Activated CD4-positive, CD25-positive, alpha-beta regulatory T cell (primary cell): ENCODE measurements at places on chromosomes 1 and 21.

DNA sequence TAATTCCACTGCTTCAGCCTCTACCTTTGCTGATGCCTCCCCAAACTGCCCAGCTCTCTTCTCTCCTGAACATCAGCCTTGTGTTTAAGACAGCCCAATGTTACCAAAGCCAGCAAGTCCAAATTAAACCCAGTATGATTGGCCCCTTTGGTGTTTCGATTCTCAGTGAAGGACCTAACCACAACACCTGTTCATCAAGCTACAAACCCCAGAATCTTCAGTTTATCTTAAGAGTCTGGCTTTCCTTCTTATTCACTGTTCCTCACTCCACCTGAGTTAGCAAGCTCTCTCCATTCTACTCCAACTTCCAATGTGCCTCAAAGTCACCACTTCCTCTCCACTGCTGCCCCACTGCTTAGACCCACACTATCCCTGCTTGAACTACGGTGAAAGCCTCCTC lies 25.5 kb upstream of the ITPKB start:
- DNase-seq: no peak

DNA sequence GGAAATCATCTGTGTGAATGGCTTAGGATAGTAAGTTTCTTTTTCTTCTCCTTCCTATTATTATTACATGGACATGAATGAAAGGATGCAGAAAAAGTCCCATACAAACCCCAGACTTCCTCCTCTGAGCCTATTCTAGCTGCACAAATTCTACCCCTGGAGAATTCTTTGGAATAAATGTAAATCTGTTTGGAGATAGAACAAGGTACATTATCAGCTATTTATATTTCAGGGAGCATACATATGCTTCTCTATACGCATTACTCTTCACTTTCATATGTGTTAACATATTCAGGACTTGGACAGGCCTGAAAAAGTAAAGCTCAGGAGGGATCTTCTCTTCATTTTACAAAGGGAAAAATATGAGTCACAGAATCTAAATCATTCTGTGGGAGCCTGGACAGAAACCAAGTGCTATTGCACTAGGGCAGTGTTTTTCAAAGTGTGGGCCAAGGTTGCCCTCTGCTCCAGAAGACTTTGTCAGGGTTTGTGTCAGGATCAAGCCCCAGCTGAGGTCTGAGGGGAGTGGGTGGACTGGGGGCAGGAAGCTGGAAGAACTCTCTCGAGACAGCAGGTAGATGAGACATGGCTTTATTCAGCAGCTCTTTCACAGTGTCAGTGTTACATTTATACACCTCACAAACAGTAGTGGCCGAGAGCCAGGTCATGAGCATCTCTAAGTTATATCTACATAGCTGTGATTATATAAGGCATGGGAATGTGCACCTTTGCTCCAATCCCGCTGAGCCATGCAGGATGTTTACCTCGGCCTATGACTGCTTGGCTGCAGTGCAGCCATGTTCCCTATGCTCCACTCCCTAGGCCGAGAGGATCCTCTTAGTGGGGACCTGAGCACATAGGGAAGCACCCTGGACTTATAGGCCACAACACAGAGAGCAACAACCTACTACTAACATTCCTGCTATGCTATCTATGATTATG lies 114.3 kb downstream of the GDAP2 start:
- DNase-seq: no peak

GRCh38 chr1:212952641-212952976 lies 2.3 kb downstream of the VASH2 start:
- DNase-seq: no peak

DNA sequence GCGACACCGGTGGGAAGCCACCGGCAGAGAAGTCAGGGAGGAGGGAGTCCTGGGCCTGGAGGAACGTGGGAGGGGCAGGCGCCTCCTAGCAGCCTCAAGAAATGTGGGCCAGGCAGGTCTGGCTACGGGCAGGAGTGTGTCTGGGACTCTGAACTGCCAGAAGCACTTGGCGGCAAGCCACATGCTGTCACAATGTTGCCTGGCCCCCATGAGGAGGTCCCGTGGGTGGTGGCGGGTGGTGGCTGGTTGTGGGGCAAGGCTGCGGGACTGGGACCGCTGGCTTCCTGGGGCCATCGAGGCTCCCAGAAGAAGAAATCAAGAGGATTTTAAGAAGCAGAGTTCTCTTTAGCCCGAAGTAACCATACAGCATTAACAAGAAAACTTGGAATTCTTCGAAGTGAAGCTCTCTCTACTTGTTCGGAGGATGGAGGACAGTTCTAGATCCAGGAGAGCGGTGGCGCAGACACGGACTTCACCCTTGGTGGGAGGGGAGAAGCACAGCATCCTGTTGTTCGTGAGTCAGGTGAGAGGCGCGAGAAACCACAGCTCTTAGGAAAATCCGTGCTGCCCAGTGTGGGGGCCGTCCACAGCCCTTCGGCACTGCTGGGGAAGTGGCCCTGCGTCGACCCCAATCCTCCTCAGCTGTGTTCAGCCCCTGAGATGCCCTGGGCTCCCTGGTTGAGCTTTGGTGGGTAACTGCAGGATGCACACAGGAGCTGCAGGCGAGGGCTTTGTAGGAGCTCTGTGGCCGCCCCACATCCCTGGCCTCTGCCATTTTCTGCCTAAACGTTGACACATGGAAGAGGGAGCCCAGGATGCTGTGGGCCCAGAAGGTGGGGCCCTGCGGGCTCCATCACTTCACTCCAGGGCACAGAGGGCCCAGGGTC lies 12.4 kb downstream of the SKI start:
- no peak for DNase-seq

- DNase-seq: no peak
Observed at GRCh38 chr1:48960320-48960719, 183.6 kb upstream of the BEND5 start.

- DNase-seq: no peak
Observed at GRCh38 chr1:168095476-168095875, 41.3 kb downstream of the GPR161 start.

DNA sequence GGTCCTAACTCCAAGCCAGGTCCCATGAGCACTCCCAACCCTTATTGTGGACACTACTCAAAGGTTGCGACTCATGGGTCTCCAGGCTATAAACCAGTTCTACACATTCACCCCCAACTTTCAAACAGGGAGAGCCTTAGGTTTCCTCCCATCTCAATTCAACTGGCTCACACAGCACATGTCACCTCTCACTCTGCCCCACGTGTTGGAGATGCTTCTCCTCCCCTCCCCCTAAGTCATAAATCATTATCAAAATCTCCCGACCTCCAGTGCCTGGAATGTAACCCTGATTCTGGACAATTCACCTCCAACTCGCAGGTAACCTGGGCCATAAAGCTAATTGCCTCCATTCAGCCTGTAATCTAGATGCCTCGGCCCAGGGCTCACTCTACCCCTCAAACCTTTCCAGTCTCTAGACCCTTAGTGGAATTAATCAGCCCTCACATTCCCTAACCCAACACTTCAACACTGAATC lies 595 bp downstream of the AK2 start:
- DNase-seq: no peak

DNA sequence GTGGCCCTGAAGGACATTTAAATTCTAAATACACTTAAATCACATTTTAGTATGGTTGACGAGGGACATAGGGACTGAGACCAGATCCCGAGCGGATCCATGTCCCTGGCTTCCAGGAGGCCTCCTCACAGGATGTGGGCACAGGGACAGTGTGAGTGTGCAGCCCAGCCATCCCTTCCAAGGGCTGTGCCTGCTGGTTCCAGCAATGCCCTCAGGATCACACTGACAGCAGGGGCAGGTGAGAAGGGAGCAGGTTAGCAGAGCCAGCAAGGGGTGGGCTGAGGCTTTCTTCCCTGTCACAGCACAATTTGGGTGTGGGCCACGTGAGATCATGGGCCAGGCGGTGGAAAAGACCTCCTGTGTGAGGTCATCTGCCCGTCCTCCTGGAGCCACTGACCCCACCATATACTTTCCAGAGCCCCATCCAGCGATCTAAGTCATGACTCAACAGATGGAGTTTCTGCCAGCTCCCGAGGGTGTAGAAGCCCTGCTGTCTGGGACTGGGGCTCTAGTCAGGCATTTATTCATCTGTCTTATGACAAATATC lies 37.0 kb upstream of the PRSS38 start:
- no peak for DNase-seq

DNA sequence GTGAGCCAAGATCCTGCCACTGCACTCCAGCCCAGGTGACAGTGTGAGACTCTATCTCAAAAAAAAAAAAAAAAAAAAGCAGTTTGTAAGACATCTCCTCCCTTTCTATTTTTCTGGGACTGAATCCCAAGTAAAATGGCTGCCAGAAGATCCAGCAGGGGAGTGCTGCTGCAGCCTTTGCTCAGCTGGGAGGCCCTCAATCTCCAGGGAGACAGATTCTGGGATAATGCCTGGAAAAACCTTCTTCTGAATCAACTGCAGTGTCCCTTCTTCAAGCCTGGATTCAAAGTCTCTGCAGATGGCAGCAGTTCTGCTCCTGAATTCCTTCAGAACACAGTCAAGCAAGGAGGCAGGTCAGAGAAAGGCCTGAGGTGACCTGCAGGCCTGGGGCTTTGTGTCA lies 191.0 kb upstream of the NRIP1 start:
- DNase-seq: no peak

- DNase-seq: no peak
Observed at GRCh38 chr1:117802531-117803257, 126.7 kb downstream of the GDAP2 start.

DNA sequence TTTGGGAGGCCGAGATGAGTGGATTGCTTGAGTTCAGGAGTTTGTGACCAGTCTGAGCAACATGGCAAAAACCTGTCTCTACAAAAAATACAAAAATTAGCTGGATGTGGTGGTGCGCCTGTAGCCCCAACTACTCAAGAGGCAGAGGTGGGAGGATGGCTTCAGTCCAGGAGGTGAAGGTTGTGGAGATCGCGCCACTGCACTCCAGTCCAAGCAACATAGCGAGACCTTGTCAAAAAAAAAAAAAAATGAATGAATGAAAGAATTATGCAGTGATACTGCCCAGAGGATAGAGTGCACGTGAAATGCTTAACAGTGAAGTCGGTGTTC lies 429 bp upstream of the DPH2 start:
- no peak for DNase-seq

DNA sequence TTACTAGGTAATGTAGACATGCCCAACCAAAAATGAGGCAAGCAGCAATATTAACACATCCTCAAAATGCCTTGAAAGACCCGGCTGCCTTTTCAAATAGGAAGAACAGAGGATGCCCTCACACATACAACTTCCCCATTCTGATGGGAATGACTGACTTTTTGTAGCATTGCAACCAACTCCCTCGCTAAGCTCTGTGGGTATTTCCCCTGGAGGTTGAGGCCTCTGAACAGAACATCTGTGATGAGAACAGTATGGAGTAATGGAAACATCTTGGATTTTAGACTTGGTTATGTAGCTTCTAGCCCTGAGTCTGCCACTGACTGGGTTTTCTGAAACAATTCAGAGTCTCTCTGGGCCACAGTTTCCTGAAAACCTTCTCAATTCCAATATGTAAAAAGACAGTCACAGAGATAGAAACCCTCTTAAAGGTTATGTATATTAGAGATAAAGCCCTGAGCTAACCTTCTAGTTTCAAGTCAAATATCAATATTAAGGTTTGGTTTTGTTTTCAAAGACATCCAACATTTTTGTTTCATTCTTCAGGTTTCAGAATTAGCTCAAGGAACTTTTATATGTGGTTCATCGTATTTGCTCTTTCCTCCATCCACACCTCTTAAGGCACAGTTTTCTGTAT lies 311.5 kb downstream of the SETD4 start:
- no peak for DNase-seq

GRCh38 chr1:13994386-13994785 lies 294.4 kb downstream of the PRDM2 start:
- DNase-seq: no peak

GRCh38 chr1:176904057-176904751 lies 260.3 kb downstream of the ASTN1 start:
- no peak for DNase-seq

GRCh38 chr1:68081775-68082283 lies 31.4 kb upstream of the DIRAS3 start:
- no peak for DNase-seq
